ENCODE measurements at places on chromosomes 7 and 10.

DNA sequence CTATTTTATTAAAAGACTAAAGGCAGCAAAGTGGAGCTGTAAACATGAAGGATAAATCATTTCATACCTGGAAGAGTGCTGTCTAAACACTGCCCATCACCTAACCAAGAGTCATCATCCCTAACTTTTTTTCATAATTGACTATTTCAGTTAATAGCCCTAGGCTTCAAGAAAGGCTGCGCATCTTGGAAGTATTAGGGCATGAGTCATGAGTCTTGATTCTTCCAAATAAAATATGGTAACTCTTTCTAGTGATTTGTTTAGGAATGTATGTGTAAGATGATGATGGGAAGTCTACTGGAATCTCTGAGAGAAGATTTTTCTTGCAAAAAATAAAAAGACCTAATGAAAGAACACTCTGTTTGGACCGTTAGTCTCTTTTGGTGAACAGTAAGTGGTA, 207.7 kb upstream of the AHR start:
- no peak for DNase-seq

- no peak for DNase-seq
These were observed 33.3 kb downstream of the MYO1G start for GRCh38 chr7:44945479-44945878.

DNA sequence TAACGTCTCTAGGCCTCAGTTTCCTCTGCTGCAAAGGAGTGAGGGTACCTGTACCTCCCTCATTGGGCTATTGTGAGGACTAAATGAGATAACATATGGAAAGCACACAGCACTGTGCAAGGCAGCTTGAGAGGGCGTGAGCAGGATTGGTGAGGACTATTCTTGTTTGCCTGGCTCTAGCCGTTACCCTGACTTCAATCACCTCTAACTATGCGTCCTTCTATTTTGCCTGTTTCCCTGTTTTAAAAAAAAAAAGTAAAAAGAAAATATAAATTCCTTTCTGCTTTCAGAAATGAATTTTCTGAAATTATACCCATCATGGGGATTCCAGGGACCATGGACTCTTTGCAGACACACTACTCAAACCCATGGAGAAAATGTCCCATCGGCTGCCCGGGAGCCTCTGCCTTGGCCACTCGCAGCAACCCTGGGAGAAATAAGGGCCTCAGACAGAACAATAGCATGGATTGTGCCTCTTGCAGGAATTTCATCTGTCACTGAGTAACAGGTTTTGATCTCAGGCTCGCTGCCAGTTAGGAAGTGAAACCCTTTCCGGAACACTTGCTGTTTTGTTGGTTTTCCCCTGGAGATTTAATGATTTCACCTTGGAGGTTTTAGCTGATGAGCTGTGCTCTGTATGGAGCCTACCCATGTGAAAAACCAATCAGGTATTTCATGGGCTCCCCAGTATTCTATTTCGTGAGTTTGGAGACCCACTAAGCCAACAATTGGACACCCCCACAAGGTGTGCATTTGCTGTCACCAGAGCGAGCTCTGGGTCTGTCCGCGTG, 55.6 kb downstream of the STEAP1B start:
- peak; percentile 25 for DNase-seq

- no peak for DNase-seq
These were observed 1.0 kb downstream of the CACNA2D1 start for GRCh38 chr7:82442492-82443035.

DNA sequence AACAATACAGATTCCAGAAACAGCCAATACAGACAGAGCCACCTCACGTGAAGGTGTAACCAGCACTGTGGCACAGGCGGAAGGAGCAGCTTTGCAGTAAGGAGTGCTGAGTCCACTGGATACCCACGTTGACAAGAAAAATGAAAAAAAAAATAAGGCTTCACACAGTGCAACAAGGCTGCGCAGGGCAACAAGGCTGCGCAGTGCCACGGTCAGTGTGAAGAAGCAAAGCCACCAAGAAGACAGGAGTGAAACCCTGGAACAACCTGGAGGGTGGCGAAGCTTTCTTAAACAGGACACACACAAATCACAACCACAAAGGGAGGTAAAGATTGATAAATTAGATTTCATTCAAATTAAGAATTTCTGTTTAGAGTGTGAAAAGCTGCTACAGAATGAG, 204.0 kb downstream of the MAD1L1 start:
- no peak for DNase-seq

- DNase-seq = no peak
These were observed 316.2 kb downstream of the CAMK1D start for GRCh38 chr10:12665501-12665900.

DNA sequence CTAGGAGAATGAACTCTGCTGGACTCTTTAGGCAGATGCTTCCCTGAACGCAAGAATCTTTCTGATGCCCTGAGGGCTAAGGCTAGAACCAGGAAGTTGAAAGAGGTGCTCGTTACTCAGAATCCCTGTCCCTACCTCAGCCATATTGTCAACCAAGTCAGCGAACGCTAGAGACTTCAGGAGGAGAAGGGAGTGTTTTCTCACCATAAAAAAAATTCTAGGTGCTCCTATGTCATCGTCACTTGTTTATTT, 359.4 kb downstream of the PRPF18 start:
- DNase-seq = no peak

GRCh38 chr10:61391281-61391680, 61.9 kb downstream of the TMEM26 start:
- no peak for DNase-seq

- DNase-seq = no peak
These were observed 140.3 kb upstream of the LAMB4 start for GRCh38 chr7:108270385-108271015.

DNA sequence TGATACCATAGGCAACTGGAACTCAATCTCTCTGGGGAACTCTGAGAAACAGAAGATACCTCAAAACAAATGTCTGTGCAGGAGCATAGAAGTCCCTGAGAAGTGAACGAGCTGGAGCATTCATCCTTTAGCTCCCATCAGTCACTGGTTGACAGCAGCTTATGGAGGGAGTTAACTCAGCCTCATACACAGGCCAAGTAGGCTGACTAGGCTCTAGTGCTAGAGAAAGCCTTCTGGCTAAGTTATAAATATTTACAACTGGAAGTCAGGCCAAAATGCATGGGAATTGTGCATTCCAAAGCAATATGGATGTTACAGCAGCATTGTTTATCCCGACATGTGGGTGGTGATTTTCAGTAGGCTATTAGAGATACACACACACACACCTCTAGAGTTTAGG, 66.5 kb downstream of the ANK3 start:
- DNase-seq = no peak

DNA sequence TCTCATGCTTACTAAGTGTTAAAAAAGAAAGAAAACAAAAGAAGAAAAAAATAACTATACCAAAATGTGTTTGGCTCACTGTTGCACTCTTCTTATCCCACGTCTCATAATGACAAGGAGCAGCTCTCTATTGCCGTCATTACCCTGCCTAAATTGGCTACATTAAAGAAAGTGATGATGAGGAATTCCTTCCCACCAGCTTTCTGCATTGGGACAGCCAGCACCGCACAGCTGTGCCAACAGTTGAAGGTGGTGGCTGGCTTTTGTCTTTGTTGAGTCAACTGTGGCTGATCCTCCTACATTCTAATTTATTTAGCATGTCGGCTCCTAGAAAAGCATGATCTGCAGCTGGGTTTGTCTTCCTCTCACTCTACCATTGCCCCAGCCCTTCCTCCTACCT, 751.8 kb downstream of the KCNMA1 start:
- no peak for DNase-seq

- DNase-seq = no peak
These were observed 370.7 kb downstream of the PPP1R3A start for GRCh38 chr7:113548137-113548536.

- no peak for DNase-seq
These were observed 5.4 kb downstream of the KIF11 start for GRCh38 chr10:92598321-92598720.

GRCh38 chr10:98318861-98319260, 50.9 kb upstream of the LOXL4 start:
- DNase-seq = no peak

- DNase-seq = no peak
These were observed 163.7 kb upstream of the PRPS1L1 start for GRCh38 chr7:18191341-18191740.

- no peak for DNase-seq
These were observed 1.2 kb downstream of the NT5C3A start for GRCh38 chr7:33061282-33061937.

Data from germinal center (tissue), 1 donor.